ENCODE measurements at places on chromosomes 4 and X.
A peak's percentile ranks its signal among the peaks of the same experiment; 100 is the strongest.

GRCh38 chr4:2359591-2360395 lies 58.7 kb downstream of the ZFYVE28 start:
- no peak for DNase-seq

GRCh38 chr4:129092631-129093190 lies 628 bp downstream of the SCLT1 start:
- no peak for DNase-seq

GRCh38 chrX:115023139-115023538 lies 5.7 kb upstream of the IL13RA2 start:
- DNase-seq: no peak

DNA sequence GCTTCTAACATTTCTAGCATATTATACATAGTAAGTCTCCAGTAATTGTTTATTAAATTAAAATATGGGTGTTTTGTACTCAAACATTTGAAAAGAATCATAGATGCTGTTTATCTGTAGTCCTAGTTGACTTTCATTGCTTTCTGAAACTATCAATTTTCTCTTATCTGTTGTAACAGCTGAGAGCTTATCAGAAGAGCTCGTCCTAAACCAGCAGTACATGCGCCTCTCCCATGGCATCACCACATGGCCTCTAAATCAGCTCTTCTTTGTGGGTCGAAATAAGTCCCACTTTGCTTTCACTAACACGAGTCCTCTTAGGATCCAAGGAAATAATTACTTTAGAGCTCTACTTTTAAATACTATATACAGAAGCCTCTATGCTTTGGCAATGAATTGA lies 55.1 kb downstream of the PPP3CA start:
- DNase-seq: no peak

GRCh38 chr4:158863296-158863695 lies 94.5 kb downstream of the FNIP2 start:
- DNase-seq: peak; percentile 71

- DNase-seq: no peak
Measured at GRCh38 chr4:56463711-56464110, 3.7 kb upstream of the SRP72 start.

GRCh38 chrX:122625821-122626220 lies 558.3 kb upstream of the GRIA3 start:
- DNase-seq: no peak

- no peak for DNase-seq
Measured at GRCh38 chr4:36392916-36393315, 111.5 kb downstream of the DTHD1 start.

DNA sequence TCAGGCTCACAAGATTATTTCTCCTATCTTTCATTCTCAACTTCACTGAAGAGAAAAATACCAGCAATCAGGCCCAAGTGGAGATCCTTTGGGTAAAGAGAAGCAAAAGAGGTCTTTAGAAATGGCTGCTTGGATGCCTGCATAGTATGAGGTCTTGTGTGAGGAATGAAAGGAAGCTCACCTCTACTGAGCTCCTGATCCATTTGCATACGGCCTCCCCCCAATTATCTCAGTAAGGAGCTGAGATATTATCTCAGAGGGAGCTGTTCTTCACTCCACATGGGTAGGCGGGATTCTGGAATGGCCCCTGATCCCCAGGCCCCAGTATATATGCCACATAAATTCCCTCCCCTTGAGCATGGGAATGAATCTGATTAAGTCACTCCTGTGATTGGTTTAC lies 75.8 kb downstream of the EVC2 start:
- DNase-seq: no peak

- DNase-seq: no peak
Measured at GRCh38 chr4:38084877-38085711, 124.9 kb downstream of the PTTG2 start.

- DNase-seq: no peak
Measured at GRCh38 chr4:107631560-107631959, 88.5 kb downstream of the PAPSS1 start.

DNA sequence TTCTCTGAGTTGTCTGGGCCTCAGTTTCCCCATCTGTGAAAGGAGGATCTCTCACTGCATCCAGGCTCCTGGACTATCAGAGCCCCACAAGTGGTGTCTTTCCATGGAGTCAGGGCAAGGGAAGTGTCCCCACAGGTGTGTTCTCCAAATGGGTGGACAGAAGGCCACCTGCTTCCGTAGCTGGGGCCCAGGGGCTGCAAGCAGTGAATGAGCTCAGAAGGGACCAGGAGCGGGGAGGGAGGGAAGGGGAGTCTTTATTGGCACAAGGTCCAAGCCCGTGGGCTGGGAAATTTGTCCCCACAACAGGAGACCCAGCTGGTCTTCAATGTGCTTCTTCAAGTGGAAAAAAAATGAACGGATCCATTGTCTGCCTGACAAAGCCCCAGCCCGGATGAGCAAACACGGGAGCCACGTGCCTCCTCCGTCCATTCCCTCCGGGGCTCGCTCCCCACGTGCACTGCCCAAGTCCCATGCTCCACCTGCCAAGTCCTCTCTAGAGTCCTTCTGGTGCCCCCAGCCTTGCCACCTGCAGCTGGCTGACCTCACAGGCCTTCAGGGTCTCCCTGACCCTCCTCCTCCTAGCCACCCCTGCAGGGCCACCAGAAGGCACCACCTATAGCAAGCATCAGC lies 72.0 kb downstream of the JAKMIP1 start:
- DNase-seq: peak; percentile 92

DNA sequence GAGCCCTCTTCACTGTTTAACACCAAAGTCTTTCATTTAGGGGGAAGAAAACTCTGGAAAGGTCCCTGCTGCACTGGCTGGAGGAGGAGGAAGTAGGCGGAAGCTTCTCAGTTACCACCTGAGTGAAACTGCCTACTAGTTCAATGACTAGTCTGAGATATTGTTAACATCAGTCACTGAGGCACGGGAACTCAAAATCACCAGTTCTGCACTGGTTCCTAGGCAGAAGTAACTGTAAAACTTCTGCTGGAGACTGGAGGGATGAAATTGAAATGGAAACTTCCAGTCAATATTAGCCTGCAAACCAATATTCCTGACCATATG lies 178.3 kb downstream of the SNCA start:
- DNase-seq: no peak

- no peak for DNase-seq
Measured at GRCh38 chr4:53476232-53477037, 99.0 kb downstream of the FIP1L1 start.

- DNase-seq: no peak
Measured at GRCh38 chr4:10460313-10461047, 3.3 kb upstream of the ZNF518B start.

DNA sequence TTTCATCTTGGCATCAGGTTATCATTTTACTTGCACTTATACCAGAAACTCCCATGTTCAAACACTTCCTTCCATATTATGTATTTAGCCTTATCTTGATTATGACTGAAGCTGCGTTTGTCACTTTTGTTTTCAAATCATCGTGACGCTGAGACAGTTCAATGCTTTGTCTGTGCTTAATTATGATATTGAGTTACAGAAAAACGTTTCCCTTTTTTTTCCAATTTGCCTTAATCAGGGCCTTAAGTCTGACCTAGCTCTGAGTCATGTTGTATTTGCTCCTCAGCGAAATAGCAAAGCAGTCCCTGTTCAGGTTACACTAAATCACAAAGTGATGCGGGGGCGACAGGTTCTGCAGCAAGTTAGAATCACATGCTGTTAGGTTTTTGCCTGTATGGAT lies 254.7 kb downstream of the AFF2 start:
- DNase-seq: no peak

- peak; percentile 29 for DNase-seq
Measured at GRCh38 chr4:173328236-173328901, 5.8 kb downstream of the HMGB2 start.
